ENCODE measurements at places on chromosomes 2 and 18.

GRCh38 chr2:227513113-227513512 is 41.2 kb downstream of the AGFG1 start:
- DNase-seq = no peak

DNA sequence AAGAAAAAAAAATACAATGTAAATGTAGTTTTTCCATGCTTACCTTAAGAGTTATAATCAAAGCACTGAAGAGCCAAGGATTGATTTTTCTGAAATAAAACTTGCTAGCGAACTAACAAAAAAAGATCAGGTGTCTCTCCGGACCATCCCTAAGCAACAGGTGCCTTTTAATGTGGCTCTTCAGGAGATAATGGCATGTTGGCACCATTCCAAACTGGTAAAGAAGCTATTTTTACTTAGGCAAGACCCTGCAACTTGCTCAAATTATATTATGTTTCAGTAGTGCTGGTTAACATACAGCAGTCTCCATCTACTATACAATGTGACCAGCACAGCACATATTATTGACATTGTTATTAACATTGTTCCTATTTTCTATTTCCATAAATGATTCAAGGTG is 2.3 kb upstream of the GCC2 start:
- DNase-seq = no peak

GRCh38 chr2:230202430-230203109 is 17.2 kb downstream of the SP110 start:
- peak; percentile 50 for DNase-seq

DNA sequence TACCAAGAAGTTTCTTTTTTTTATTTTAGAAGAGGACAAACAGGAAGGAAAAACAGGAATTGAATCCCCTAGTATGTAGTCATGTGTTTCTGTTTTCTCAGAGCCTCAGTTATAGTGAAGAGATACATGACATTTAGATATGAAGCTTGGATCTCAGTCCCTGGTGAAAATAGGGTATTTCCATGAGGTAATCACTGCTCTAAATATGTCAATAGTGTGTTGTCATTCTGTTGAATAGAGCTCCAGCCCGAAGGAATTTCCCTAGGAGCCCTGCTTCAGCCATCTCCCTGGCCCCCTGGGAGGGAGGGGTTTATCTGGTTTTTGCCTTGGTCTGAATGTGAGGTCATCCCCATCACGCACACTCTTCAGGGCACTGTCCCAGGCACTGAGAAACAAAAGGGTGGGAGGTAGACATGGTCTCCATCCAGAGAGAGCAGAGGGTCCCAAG is 47.1 kb upstream of the REL start:
- no peak for DNase-seq

GRCh38 chr2:33395655-33396249 is 80.7 kb upstream of the RASGRP3 start:
- peak; percentile 24 for DNase-seq

GRCh38 chr2:218397463-218397819 is 2.2 kb upstream of the CTDSP1 start:
- DNase-seq = no peak

GRCh38 chr2:45436456-45436855 is 174.6 kb downstream of the SRBD1 start:
- DNase-seq = no peak

- DNase-seq = no peak
Measured at GRCh38 chr2:198966269-198966668, 491.5 kb downstream of the SATB2 start.

DNA sequence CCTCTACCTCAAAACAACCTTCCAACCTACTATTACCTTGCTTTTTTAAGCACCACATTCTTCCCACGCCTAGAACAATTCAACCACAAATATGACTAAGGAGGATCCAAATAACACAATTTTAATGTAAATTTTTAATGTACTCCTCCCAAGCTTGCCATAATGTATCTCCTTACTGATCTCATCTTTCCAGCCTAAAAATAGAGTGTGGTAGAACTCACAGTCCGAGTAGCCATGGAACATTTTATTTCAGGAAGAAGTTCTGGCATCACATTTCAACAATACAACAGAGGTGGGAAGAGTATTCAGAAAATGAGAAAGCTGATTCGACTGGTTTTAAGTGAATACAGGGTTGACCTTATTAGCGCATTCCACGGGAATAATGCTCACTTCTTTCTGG is 15.4 kb downstream of the FEZ2 start:
- no peak for DNase-seq

DNA sequence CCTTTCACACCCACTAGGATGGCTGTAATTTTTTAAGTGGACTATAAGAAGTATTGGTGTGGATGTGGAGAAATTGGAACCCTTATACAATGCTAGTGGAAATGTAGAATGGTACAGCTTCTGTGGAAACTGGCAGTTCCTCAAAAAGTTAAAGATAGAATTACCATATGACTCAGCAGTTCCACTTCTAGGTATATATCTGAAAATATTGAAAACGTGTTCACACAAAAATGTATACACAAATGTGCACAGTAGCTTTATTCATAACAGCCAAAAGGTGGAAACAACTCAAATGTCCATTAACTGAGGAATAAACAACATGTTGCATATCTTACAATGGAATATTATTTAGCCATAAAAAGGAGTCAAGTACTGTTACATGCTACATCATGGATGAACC is 17.7 kb downstream of the TANK start:
- no peak for DNase-seq

- DNase-seq = no peak
Measured at GRCh38 chr2:39772812-39773152, 6.3 kb downstream of the THUMPD2 start.

GRCh38 chr2:235829726-235830125 is 335.9 kb downstream of the AGAP1 start:
- no peak for DNase-seq

DNA sequence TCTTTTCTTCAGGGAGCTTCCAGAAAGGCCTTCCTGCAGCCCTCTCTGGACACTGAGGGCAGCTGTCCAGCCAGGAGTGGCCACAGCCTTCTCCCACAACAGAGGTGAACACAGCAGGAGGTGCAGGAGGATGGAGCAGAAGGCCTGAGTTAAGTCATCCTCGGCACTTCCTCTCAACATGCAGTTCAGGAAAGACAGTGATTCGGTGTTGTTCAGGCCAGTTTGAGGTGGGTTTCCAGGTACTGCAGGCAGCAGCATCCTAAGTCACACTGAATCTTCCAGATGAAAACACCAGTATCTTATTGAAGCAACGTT is 225.3 kb upstream of the PXDN start:
- DNase-seq = no peak

- no peak for DNase-seq
Measured at GRCh38 chr18:75735291-75735690, 307.8 kb upstream of the SMIM21 start.

DNA sequence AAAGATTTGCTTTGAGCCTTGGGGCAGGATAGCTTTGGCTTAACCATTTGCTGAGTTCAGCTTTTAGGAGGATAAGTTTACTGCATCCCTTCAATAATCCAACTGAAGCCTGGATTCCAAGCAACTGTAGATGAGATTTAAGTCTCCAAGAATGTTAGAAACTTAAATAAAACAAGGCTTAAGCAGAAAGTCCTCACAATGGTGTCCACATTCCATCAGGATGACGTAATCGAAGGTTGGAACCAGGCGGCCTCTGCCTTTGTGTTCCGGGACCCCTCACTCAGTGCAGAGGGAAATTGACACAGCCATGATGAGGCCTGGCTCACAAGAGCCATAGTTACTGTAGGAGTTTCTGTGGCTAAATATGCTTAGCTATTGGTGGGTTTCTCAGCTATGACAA is 260.4 kb downstream of the LPIN1 start:
- no peak for DNase-seq

DNA sequence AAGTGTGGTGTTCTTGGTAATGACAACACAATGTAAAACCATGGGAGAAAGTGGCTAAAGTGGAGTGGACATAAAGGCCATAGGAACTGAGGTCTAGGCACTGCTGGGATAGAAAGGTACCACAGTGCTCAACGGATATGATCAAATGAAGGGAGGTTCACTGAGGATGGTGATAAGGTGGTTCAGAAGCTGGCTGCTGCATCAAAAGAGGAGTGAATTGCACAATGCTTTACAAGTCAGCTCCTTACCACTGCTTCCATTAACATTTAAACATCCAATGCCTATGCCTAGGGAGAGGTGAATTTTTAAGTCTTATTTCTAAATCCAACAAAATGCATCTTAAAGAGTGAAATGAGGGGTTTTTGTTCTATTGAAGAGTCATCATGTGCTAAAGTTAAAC is 100.1 kb upstream of the ITGB6 start:
- DNase-seq = no peak

DNA sequence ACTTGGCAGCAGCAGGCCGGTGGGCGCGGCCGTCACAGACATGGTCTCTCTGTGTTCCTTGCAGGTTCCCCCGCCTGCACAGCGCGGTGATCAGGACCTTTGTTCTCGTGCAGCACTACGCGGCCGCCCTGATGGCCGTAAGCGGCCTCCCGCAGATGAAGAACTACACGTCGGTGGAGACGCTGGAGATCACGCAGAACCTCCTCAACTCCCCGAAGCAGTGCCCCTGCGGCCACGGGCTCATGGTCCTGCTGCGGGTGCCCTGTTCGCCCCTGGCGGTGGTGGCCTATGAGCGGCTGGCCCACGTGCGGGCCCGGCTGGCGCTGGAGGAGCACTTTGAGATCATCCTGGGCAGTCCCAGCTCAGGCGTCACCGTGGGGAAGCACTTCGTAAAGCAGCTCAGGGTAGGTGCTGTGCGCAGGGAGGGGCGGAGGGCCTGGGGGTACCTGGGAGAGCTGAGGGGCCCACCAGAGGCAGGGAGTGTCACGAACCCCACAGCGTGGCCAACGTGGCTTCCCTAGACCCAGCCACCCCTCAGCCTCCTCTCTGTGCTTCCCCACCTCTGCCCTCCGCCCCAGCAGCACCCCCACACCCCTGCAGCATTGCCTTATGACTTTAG is 59.3 kb downstream of the NTSR2 start:
- DNase-seq = no peak

GRCh38 chr2:174337337-174338146 is 2.8 kb downstream of the SP9 start:
- DNase-seq = peak; percentile 46

DNA sequence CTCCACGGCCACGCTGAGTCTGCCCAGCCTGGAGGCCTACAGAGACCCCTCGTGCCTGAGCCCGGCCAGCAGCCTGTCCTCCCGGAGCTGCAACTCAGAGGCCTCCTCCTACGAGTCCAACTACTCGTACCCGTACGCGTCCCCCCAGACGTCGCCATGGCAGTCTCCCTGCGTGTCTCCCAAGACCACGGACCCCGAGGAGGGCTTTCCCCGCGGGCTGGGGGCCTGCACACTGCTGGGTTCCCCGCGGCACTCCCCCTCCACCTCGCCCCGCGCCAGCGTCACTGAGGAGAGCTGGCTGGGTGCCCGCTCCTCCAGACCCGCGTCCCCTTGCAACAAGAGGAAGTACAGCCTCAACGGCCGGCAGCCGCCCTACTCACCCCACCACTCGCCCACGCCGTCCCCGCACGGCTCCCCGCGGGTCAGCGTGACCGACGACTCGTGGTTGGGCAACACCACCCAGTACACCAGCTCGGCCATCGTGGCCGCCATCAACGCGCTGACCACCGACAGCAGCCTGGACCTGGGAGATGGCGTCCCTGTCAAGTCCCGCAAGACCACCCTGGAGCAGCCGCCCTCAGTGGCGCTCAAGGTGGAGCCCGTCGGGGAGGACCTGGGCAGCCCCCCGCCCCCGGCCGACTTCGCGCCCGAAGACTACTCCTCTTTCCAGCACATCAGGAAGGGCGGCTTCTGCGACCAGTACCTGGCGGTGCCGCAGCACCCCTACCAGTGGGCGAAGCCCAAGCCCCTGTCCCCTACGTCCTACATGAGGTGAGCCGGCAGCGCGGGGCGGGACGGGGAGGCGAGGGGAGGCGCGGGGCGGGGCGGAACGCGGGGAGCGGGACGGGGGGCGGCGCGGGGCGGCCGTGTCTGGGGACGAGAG is 15.2 kb downstream of the NFATC1 start:
- DNase-seq = no peak

DNA sequence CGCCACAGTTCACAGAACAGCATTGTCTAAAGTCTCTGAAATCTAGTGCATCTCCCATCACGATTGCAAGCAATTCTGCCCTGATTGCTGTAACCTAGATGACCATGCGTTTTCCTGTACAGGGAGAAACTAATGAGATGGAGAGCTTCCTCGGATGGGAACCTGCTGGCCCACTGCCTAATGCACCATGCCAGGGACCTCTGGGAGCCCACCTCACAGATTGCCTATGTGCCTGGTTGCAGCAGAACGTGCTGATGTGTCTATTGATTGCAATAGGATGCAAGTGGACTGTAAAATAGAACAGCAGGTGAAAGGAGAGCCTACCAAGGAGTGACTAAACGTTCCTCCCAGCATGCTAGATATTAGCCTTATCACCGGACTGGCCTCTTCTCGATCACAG is 141.0 kb upstream of the RAB12 start:
- DNase-seq = no peak

DNA sequence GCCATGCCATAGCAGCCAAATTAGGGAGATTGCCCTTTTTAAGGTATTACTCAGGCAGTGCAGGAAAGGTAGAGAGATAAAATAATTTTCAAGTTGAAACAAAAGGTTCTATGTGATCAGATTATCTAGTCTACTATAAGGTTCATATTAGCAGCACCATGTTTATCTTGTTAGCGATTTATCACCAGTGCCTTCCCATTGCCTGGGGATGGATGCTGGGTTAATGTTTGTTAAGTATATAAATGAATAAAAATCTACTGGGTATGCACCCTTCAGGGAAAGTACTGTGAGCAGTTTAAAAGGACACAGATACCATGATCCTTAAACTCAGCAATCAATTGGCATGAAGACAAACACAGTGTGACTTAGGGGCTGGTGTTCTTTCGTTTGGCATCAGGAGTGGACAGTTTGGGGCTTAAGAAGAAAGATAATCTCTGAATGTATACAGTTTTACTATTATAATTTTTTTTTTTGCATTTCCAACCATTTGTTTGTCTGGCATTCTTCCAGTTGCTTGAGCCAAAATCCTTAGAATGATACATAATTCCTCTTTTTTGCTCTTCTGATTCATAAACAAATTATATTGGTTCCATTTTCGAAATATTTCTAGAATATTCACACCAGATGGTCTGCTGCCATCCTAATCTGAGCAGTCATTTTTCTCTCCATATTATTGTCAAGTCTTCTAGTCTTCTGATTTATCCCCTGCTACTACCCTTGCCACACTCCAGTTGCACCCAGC is 512.8 kb upstream of the SLC8A1 start:
- DNase-seq = no peak

- DNase-seq = no peak
Measured at GRCh38 chr2:233473878-233474277, 92.7 kb downstream of the USP40 start.

- DNase-seq = no peak
Measured at GRCh38 chr2:99980176-99980575, 162.2 kb downstream of the AFF3 start.

DNA sequence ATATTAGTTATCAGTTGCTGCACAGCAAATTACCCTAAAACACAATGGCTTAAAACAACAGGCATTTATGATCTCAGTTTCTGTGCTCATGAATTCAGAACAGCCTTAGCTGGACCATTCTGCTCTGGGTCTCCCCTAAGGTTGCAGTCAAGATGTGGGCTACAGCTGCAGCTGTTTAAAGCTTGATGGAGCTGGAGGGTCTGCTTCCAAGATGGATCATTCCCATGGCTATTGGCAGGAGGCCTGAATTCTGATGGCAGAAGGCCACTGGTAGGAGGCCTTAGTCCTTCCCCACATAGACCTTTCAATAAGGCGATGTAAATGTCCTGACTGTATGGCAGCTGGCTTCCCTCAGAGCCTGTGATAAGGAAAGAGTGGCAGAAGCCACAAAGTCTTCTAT is 118.6 kb upstream of the SERPINE2 start:
- DNase-seq = no peak
